NCI-H510A (cell line): ENCODE measurements at places on chromosomes 7 and 10.

GRCh38 chr7:155558351-155558750 lies 12.0 kb upstream of the CNPY1 start:
- DNase-seq: no peak

GRCh38 chr10:118838364-118838763 lies 83.6 kb upstream of the CACUL1 start:
- no peak for DNase-seq

DNA sequence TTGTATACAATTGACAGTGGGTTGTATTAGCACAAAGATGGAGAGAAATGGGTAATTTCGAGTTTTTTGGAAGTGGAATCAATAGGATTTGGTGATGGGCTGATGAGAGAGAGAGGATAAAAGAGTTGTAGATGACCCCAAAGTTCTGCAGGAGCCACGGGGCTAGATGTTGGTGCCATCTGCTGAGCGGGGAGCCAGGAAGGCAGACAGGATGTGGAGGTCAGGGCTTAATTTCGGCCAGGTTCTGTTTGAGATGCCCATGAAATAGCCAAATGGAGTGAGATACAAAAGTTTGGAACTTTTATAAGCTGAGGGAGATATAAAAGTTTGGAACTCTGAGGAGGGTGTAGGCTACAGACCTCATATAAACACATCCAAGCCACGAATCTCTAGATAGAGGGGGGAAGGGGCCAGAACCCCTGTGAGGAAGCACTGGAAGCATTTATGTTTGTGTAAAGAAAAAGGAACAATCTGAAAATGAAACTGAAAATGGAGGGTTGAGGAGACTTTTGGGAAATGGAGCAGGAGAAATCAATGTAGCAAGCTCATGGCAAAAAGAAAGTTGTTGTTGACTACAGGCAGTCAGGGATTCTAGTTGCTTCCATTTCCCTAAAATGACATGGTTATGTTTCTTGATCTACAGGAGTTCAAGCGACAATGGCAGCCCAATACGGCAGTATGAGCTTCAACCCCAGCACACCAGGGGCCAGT lies 2.2 kb downstream of the GIMAP4 start:
- no peak for DNase-seq

DNA sequence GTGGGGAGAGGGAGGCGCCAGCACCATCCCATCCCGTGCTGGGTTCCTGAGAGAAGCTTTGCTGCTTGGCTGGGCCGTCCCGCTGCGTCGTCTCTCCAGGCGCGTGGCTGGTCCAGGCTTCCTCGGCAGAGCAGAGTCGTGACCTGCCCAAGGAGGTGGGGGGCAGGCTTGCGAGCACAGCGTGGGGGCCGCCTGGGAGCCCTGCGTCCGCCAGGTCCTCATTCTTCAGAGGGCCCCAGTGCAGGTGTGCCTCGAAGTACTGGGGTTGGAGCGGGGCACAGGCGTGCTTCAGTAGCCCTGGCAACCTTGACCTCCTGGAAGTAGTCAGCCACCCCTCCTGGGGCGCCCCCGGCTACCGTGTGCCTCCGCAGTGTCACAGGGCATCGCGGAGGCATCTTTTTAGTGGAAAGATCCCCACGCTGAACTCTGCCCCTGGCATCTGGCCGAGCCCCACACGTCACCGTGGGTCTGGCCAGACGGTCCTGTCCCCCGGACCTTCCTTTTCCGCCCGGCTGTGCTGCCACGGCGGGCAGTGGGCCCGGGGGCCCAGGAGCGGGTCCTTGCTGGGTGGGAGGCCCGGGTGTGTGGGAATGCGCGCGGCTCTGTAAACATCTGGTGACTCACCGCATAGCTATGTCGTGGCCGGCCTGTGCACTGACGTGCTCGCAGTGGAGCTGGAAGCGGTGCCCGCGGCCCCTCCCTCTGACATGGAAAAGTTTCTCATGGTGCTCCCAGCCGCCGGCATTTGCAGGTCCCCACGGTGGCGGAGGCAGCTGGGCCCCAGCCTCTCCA lies 6.4 kb downstream of the MAFK start:
- DNase-seq: no peak

- no peak for DNase-seq
Measured at GRCh38 chr10:46992803-46993561, 81.8 kb downstream of the PTPN20 start.

- DNase-seq: no peak
Measured at GRCh38 chr7:94040254-94040653, 36.1 kb upstream of the BET1 start.

GRCh38 chr7:115124409-115124939 lies 202.6 kb downstream of the MDFIC start:
- no peak for DNase-seq

GRCh38 chr10:82622479-82622878 lies 747.5 kb downstream of the NRG3 start:
- no peak for DNase-seq

- no peak for DNase-seq
Measured at GRCh38 chr10:103691723-103692435, 163.5 kb downstream of the SH3PXD2A start.

DNA sequence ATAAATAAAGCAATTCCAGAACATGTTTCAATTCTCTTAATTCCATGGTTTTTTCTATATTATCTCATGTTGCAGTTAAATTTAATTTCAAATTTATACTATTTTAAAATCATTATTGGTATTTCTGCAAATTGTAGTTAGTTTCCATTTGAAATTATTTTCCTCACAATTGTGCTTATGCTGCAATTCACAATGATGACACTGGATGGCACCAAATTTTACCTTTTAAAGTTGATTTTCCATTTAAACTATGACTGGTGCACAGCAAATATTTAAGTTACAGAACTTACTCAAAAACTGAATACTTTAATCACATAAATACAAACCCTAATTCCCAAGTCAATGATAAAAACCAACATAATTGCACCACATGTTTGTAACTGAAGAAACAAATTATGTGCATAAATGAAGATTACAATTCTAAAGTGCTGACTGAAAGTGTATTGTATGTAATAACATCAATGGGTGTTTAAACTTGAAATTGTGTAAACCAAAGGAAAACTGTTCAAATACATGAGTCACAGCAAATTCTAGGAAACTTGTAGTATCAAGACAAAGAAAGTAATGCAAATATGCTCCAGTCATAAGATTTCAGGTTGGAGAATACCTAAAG lies 75.3 kb upstream of the AASS start:
- DNase-seq: no peak

GRCh38 chr10:48606530-48607355 lies 1.9 kb upstream of the ARHGAP22 start:
- DNase-seq: no peak

DNA sequence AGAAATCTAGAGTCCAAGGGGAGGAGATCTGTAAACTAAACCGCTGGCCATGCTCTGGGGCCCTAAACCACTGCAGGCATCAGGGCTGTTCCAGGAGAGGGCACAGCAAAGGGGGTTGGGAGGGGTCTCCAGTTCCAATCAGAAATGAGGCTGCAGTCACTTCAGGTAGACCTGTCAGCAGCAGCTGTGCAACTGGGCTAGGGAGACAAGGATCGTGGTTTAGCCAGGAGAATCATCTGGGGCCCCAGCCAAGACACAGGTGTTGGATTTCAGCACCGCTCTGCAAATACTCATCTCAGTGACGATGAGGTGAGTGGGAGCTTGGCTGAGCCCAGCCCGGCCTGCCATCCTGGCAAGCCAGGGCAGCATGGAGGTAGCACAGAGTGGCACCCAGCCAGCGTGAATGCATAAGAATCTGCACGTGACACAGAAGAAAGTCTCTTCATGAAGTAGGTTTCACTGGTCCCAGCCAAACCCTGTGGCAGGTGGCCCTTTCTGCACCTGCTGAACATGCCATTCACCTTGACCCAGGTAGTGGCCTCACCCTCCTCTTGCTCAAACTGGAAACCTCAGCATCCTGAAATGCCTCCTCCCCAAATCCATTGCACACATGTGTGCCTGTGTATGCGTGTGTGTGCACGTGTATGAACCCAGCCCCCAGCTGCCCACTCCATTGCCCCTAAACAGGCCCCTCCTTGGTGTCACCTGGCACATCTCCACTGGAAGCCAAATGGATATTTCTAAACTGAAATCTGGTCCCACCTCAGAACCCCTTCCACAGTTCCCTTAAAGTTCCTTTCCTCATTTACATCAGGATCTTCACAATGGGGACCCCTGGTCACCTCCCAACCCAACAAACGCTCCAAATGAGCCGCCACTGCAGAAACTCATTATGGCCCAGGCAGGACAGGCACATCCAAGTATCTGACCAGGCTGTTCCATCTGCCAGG lies 9.6 kb downstream of the GPRIN2 start:
- peak; percentile 35 for DNase-seq

- DNase-seq: no peak
Measured at GRCh38 chr10:11225935-11226334, 208.3 kb downstream of the CELF2 start.

DNA sequence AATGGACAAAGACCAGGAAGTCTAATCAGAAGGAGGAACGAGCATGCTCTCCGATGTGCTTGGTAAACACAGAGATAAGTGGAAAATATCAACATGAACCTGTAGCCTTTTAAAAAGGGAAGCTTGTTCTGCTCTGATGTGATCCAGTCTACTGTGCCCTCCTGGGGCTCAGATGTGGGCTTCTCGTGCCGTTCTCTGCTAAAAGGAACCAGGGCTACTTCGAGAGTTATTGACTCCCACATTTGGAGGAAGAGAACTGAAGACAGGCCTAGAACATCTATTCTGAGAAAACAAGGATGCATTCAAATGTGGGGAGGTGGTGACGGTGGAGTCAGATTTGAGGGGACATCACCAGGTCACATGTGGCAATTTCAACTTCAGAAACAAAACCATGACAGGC lies 325.4 kb downstream of the GLRX3 start:
- no peak for DNase-seq

- no peak for DNase-seq
Measured at GRCh38 chr7:158963771-158964241, 107.4 kb downstream of the DYNC2I1 start.

GRCh38 chr7:86280150-86280549 lies 363.6 kb upstream of the GRM3 start:
- DNase-seq: no peak

GRCh38 chr7:151702961-151703360 lies 174.0 kb downstream of the PRKAG2 start:
- no peak for DNase-seq

- DNase-seq: no peak
Measured at GRCh38 chr7:2726316-2727018, 38.5 kb downstream of the AMZ1 start.
